Effector CD8-positive, alpha-beta T cell (primary cell): ENCODE measurements at places on chromosomes 5 and 9.

GRCh38 chr9:118643118-118643517 lies 726.1 kb downstream of the BRINP1 start:
- DNase-seq = no peak

DNA sequence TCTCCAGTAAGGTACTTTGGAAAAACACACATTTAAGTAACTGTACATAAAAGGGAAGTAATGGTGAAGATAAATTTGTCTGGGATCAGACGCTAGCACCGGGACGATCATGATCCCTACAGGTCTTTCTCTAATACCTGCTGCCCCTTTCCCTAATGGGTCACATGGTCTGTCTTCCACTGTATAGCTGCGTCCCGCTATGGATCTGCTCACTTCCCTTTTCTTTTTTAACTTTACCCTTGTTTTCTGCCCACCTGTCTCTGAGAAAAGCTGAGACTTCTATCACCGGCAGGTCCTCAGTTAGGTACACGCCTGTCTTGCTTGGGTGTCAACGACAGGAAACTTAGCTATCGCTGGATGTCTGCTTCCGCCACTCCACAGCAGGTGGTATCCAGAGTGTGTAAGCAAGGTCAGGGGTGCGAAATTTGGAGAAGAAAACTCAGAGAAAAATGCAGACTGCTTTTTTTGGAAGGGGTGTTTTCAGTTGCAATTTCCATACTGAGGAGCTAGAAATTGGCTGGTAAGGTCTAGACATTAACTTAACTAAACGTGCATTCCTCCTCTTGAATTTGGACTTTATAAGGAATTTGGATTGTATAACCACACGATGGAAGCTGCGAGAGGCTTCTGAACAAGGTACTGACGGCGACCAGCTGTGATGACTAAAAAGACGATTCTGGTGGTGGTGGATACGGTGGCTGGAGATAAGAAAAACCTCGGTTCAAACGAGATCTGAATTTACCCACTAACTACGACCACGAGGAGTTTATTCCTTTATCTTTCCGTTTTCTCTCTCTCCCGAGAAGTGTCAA lies 1.1 kb upstream of the ICE1 start:
- no peak for DNase-seq

DNA sequence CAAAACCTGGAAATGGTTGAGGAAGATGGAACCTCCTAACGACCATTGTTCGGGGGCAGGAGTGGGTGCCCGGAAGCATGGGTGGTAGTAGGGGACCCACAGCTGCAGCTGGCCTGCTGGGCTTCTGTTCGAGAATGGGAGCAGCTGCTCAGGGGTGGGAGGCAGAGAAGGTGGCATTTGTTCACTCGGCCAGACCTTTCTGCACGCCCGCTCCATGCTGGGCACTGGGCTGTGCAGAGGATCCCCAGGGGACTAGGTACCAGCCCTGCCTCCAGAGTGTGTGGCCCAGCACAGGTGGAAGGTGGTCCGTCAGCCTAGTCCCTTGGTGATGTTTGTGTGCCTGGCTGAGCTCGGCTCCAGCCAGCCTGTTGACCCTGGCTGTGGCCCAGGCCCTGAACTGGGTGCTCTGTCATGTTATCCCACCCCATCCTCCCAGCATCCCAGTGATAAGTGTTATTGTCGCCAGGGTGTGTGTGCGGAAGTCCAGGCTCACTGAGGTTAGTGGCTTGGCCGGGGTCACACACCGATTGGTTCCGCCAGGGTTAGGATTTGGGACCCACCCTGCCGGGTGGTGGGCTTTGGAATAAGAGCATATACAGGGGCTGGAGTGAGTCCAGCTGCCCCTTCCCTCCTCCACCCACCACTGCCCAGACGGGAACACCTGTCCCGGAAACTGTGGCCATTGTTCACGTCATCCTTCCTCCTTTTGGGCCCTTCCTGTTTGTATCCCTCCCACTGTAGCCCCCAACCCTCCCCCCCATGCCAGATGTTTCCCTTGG lies 4.8 kb downstream of the N4BP3 start:
- no peak for DNase-seq

- no peak for DNase-seq
Measured at GRCh38 chr5:59126016-59126707, 543.3 kb downstream of the RAB3C start.

DNA sequence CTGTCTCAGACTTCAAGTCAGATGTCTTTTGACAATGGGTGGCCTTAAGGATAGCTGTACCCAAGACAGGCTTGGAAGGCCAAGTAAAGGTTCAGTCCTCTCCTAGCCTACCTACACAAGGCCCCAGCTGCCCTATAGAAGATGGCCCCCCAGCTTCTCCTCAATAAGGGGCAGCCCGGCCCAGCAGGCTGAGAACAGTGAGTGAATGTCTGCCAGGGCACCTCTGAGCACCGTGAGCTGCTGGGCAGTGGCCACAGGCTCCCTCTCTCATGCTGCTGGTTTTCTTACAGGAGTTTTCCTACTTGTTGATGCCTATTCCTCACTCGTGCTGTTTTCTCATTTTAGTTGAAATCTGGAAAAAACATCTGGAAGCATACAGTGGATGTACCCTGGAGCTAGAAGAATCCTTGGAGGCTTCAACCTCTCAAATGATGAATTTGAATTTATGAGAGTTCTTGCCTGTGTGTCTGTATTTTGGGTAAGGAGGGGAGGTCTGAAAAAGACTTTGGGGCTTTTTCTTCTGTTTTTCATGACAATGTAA lies 40.1 kb downstream of the SECISBP2 start:
- no peak for DNase-seq

- DNase-seq = no peak
Measured at GRCh38 chr5:172509405-172509781, 55.1 kb upstream of the SH3PXD2B start.

GRCh38 chr5:152623951-152624350 lies 218.9 kb upstream of the NMUR2 start:
- DNase-seq = no peak

DNA sequence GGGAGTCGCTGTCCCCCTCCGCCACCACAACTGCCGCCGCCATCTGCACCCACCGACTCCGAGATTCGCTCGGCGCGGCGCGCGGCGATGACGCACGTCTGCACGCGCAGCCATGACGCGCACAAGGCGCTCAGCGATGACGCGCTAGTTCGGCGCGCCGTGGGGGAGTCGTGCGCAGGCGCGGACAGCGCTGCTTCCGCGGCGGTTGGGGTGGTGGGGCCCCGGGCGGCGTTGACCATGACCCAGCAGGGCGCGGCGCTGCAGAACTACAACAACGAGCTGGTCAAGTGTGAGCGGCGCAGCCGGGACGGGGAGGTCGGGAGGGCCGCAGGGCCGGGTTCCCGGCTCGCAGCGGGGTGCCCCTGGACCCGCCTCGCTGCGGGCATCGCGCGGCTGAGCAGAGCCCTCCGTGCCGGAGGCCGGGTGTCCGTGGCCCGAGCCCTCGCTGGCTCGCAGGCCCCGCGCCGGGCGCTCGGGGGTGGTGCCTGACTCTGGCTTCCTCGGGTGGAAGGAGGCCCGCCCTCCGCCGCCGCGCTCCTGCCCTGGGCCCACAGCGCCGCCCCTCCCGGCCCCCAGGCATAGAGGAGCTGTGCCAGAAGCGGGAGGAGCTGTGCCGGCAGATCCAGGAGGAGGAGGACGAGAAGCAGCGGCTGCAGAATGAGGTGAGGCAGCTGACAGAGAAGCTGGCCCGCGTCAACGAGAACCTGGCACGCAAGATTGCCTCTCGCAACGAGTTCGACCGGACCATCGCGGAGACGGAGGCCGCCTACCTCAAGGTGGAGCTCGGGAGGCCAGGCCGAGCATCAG lies at the start of the genes ANAPC2 and SSNA1:
TSS of gene ANAPC2 (minus strand) at position 71 of the 807 bp plus-strand sequence. CDS start at position 43, 28 bp downstream.
TSS of gene SSNA1 (plus strand) at position 187 of the 807 bp plus-strand sequence. CDS start at position 238, 51 bp downstream.
- DNase-seq = peak; percentile 90

GRCh38 chr9:102941868-102942267 lies 53.3 kb upstream of the CYLC2 start:
- DNase-seq = no peak

DNA sequence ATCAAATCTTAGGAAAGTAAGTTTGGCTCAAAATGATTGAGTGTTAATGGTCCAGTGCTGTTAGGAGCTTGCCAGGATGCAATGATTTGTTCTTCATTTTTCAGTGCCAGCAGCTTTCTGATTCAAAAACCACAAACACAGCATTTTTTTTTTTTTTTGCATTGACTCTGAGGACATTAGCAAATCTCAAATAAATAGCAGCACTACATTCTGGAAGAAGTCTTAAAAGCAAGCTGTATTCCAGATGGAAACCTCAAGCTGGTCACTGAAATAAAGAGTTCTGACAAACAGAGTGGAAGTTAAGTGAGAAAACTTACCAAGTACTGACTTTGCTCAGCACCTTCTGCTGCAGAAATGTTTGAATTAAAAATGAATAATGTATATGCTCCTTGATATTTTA lies 1653.1 kb upstream of the CDH9 start:
- DNase-seq = no peak

DNA sequence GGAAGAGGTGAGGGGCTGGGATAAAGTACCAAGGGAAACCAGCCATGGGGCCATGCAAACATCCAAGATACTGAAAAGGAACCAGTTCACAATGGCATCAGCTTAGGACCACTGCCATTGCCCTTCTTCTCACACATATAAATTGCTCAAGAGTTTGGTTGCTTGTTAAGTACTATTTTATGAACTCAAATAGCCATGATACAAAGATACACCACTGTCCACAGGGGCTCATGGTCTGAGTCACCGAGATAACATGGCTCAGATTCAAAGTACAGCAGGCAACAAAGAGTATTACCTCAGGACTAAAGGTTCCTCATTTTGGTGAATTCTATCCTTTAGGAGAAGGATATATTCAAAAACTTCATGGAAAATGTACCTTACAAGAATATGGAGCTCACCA lies 55.6 kb downstream of the FANCC start:
- no peak for DNase-seq

- no peak for DNase-seq
Measured at GRCh38 chr5:121748686-121749085, 103.0 kb upstream of the FTMT start.

DNA sequence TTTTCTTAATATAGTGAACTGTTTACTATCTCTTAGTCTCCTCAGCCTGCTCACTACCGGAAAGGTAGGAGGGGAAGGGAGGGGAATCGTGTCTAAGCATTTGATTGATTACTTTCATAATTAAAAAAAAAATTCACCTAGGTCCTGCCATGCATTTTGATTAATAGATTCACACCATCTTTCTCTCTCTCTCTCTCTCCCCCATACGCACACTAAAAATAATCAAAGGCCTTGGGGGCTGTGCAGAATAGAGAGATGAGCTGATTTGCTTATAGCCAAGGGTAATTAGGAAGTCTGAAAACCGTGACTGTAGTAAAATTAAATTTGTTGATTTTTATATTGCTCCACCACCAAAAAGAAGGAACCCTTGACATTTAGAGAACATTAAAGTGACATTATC lies 49.6 kb downstream of the CD180 start:
- no peak for DNase-seq

- no peak for DNase-seq
Measured at GRCh38 chr5:115343855-115344254, 47.4 kb upstream of the CCDC112 start.

DNA sequence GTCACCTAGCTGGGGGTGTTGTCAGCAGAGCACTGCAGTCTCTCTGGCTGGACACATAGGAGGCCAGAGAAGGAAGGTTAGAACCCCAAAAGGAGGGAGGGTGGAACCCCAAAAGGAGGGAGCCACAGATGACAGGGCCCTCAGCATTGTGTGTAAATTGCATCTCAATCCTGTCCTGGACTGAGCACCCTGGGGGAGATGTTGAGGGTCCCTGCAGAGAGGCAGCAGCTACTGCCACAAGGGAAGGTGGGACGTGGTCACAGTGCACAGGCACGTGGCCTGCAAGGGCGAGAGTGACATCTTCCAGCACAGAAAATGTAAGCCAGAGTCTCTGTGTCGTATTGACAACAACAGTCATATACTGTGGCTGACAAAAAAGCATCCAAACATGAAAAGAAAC lies 36.5 kb upstream of the CEP72 start:
- DNase-seq = no peak

DNA sequence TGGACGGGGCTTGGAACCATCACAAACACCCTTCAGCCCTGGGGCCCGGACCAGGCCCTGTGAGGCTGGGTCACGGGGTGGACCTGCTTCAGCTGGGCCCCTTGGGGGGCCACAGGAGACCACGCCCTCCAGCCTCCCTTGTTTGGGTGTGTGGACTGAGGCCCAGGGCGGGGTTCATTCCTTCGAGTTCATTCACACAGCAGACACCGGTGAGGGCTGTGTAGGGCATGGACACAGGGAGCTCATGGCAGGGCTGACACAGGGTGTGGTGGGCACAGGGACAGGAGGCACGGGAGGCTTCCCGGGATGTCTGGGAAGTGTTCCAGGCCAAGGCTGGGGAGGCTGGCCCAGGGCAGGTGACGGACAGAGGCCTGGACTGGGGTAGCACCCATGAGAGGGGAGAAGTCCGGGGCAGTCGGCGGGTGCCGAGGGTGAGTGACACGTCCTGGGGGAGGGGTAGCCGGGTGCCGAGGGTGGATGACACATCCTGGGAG lies 8.9 kb downstream of the DNLZ start:
- no peak for DNase-seq

- no peak for DNase-seq
Measured at GRCh38 chr5:126099077-126099476, 324.1 kb upstream of the GRAMD2B start.

GRCh38 chr5:135505973-135506372 lies 29.8 kb downstream of the NEUROG1 start:
- no peak for DNase-seq

DNA sequence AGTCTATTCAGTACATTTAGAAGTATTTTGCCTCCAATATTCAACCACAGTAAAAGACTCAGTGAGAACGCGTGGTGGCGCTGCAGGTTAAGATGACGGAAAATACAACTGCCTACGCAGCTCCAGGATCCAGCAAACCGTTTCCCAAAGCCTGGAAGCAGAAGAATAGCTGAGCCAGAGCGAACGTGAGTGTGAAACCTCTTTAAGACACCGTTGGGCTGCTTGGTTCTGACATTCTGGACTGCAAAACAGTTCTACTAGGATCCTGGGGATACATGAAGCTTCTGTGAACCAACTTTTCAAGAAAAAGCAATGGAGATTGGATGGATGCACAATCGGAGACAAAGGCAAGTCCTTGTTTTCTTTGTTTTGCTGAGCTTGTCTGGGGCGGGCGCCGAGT lies at the start of gene PCDHB16:
TSS of gene PCDHB16 (plus strand) at position 140 of the 400 bp plus-strand sequence. CDS start at position 313, 173 bp downstream.
- DNase-seq = no peak

GRCh38 chr5:135829179-135829578 lies 5.3 kb upstream of the SLC25A48 start:
- DNase-seq = no peak

DNA sequence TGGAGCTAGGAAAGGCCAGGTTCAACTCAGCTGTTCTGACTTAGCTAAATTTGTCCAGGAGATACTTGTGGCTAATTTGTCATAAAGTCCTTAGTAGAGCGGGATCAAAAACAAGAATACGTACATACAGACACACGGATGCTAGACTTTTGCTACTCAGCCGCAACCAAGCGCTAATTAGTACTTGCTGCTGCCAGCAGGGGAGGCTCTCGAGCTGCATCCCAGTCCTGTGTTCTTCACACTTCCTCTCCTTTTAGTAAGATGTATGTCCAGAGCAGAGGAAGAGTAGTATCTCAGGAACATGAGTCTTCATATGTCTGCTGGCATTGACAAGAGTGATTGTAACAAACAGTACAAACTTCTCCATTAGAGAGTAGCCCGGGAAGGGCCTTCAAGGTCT lies 58.3 kb downstream of the CYFIP2 start:
- DNase-seq = no peak
